ENCODE measurements at places on chromosomes 3 and 15.

DNA sequence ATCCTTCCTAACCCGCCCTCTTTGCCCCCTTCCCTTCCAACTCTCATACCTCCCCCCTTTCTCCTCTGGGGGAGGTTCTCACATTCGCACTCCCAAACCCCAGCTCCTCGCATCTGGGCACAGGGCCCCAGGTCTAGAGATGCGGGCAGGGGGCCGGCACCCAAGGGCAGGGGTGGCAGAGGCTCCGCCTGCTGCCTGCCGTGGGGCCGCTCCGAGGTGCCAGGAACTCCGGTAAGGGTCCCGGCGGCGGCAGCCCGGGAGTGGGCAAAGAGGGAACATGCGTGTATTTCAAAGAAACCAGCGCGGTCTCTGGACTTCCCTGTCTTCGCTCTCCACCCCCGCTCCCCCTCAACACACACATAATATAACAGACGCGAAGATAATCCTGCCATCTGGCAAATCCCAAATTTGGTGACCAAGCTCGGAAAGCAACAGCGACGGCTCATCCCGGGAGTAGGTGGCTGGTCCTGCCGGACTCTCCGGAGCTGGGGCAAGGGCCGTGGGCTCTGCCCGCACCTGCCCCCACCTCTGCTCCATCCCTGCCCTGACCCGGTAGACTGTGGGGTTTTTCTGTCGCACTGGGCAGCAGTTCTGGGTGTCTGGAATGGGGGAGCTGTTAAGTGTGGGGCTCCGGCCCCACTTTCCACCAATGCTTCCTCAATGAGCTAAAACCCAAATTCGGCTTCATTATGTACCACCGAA is 31.0 kb downstream of the NR2F2 start:
- no peak for DNase-seq

DNA sequence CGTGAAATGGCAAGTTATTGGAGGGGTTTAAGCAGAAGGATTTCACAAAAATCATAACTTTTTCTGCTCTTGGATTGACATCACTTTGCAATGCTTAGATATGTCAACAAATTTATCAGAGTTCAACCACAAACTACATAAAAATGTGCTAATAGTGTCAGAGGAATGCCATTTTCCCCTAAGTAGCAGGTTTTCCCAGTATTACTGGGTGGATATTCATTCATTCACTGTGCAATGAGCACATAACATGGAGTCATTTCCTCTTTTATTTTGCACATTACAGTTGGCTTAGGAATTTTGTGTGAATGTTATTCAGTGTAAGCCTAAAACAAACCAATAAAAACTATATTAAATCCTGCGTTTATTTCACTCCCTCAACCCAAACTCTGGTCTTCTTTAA is 537.3 kb upstream of the MCTP2 start:
- DNase-seq, result no peak

DNA sequence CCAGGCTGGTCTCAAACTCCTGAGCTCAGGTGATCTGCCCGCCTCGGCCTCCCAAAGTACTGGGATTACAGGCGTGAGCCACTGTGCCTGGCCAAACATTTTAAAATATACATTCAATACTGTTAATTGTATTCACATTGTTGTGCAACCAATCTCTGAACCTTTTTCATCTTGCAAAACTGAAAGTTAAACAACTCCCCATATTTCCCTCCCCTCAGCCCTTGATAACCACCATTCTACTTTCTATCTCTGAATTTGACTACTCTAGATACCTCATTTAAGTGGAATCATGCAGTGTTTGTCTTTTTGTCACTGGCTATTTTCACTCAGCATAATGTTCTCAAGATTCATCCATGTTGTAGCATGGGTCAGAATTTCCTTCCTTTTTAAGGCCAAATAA is 30.0 kb downstream of the HMCES start:
- no peak for DNase-seq

GRCh38 chr3:197082871-197083270 is 53.3 kb upstream of the MELTF start:
- DNase-seq, result no peak

- DNase-seq, result no peak
Observed at GRCh38 chr15:69535101-69535638, 82.6 kb downstream of the RPLP1 start.

Measured in effector memory CD4-positive, alpha-beta T cell (primary cell).